Astrocyte of the cerebellum (primary cell): ENCODE measurements at places on chromosomes 12 and 14.

GRCh38 chr12:112252184-112252583, 126.8 kb downstream of the TRAFD1 start:
- peak; percentile 36 for DNase-seq

- no peak for DNase-seq
Observed at GRCh38 chr12:54590978-54591591, 2.6 kb upstream of the PPP1R1A start.

GRCh38 chr12:49893753-49894750, 9.6 kb downstream of the FAIM2 start:
- no peak for DNase-seq

DNA sequence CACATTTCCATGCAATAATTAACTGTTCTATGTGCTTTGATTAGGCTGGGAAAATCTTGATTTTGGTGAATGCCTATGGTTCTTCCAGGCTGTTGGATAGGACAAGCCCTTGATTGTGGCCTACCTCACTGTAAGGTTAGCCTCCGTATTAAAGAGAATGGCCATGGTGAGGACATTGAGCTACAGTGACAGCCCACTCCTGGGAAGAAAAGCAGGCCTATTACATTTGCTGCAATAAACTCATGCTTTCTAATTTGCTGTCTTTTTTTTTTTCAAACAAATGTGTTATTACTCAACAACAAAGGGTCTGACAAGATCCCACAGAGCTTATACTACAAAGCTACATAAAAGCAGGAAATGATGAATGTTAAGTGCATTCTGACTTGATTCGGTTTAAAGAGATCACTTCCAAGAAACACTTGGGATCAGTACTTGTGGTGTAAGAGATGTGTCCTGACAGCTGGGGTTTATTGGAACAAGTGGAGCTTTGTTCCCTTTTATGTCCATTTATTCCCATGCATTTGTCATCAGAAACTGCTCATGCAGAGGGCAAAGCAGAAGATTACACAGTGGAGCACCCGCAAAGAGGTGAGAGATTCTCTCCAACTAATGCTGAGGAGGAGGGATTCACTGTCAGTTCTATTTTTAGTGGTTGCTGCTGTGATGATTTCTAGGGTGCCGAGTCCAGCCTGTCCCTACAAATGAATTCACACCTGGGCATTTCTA, 29.1 kb upstream of the KCNK10 start:
- no peak for DNase-seq

DNA sequence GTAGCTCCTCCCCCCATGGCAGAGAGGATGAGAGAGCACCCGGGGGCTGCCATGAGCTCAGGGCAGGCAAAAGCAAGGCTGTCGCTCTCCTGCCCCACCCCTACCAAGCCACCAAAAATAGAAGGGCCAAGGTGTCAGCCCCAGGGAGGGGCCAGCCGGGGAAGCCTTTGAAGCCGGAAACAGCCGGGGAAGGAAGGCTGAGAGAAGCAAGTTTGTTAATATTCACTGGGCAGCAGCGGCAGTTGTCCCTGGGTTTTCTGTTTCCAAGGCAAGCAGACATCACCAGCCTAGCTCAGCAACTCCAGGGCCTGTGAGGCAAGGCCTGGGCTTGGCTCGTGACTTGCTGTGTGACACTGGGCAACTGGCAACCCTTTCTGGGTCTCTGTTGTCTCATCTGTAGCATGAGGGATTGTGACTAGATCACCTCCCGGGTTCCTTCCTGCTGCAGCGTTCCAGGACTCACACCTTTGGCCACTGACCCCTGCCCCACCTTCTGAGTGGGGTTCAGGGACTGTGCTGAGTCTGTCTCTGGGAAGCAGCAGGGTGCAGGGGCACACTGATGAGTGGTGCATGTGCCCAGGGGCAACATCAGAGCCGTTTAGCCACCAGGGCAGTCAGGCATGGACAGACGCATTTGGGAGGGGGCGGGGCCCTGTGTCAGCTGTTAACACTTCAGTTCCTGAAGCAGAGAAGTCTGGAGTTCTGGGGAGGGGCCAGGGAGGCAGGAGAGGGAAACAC, 24.3 kb downstream of the SYNDIG1L start:
- DNase-seq, result no peak

GRCh38 chr12:108560752-108561719, at the start of gene SART3:
Gene SART3 (minus strand): TSS chr12:108561173. CDS start chr12:108561154, 19 bp downstream.
- peak; percentile 72 for DNase-seq

DNA sequence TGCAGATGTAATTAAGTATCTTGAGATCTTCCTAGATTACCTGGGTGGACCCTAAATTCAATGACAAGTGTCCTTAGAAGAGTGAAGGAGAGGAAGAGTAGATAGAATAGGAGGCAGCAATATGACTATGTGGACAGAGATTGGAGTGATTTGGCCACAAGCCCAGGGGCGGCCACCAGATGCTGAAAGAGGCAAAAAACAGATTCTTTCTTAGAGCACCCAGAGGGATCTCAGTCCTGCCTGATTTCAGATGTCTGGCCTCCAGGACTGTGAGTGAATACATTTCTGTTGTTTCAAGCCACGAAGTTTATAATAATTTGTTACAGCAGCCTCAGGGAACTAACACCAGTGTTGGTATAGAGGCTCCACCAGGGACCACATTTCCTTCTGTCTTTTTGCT, 67.3 kb downstream of the DACT1 start:
- DNase-seq, result no peak

GRCh38 chr12:20105943-20106342, 262.4 kb upstream of the PDE3A start:
- DNase-seq, result no peak

GRCh38 chr14:51704545-51704944, 52.8 kb downstream of the FRMD6 start:
- no peak for DNase-seq

DNA sequence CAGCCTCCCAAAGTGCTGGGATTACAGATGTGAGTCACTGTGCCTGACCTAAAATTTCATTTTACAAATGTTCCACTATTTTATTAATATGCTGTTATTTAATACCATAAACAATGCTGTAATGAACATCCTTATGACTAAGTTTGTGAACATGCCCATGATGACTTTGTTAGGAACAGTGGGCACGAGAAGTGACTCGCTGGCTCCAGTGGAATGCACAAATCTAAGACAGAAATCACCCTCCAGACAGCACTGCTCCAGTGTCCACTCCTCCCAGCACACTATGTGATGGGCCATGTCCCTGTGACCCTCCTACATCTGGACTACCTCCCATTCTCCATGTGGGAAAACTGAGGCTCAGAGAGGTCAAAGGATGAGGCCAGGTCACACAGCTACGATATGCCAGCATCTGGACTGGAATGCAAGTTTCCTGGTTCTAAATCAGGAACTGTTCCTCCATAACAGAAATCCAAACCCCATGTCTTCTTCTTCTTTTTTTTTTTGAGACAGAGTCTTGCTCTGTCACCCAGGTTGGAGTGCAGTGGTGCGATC, 57.9 kb downstream of the GPR68 start:
- DNase-seq, result no peak

GRCh38 chr12:120199595-120200306, 1.2 kb downstream of the RPLP0 start:
- peak; percentile 76 for DNase-seq

- DNase-seq, result no peak
Observed at GRCh38 chr12:111276146-111276545, 92.7 kb downstream of the PHETA1 start.

GRCh38 chr14:73223049-73223448, 14.3 kb upstream of the PAPLN start:
- no peak for DNase-seq

DNA sequence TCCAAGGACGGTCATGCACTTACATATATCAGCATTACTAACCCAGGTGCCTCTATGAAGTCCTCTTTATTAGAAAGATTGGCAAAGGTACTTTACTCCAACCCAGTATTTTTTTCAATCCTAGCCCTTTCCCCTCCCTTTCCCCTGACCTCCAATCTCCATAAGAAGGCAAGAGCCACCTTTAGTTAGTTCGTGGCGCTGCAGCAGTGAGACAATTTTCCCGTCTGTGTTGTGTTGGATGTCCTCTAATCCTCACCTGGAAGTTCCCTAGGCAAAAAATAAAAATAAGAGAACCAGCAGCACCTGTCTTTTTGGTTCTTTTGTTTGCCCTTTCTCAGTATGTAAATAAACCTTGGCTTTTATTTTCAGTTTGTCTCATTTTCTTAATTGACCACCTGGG, 439.6 kb upstream of the LRFN5 start:
- DNase-seq, result no peak

DNA sequence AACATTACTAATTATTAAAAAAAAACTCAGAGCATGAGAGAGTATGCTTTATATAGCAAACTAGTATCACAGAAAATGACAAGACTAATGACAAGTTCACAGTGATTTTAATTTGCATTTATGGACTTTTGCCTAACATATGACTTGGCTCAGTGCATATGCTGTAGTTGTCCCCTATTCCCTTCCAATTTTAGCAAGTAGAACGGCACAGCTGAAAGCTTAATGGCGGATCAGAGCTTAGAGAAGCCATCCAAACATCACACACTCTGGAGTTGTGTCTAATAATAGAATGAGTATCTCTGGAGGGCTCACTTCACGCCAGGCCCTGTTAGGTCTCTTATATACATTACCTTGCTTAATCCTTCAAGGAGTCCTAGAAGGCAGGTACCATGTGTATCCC, 13.3 kb downstream of the CNIH1 start:
- no peak for DNase-seq

- DNase-seq, result peak; percentile 86
Observed at GRCh38 chr12:27870939-27871338, 90.9 kb upstream of the MANSC4 start.

DNA sequence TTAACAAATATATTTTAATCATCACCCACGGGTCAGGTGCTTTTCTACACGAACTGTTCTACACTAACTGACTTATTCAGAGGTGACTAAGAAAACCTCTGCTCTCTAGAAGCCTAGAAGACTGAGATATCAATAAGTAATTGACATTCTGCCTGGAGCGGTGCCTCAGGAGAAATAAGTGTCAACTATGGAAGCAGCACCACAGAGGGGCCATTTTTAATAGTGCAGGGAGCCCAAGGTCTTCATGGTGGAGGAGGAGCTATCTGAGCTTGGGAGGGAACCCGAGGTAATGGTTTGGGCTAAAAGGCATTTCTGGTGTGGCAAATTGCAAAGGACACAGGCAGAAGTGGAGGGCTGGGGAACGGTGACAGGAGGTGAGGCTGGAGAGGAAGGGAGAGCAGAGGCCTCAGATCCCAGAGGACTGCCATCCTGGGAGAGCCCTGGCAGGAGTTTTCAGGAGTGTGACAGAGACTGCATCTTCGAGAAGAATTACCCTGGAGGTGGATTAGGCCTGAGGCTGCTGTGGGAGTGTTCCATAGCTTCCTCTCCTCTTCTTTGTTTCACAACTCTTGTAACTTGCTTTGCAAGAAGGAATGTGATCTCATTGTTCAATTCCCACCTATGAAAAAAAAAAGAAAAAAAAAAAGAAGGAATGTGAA, 123.1 kb downstream of the NPAS3 start:
- no peak for DNase-seq

DNA sequence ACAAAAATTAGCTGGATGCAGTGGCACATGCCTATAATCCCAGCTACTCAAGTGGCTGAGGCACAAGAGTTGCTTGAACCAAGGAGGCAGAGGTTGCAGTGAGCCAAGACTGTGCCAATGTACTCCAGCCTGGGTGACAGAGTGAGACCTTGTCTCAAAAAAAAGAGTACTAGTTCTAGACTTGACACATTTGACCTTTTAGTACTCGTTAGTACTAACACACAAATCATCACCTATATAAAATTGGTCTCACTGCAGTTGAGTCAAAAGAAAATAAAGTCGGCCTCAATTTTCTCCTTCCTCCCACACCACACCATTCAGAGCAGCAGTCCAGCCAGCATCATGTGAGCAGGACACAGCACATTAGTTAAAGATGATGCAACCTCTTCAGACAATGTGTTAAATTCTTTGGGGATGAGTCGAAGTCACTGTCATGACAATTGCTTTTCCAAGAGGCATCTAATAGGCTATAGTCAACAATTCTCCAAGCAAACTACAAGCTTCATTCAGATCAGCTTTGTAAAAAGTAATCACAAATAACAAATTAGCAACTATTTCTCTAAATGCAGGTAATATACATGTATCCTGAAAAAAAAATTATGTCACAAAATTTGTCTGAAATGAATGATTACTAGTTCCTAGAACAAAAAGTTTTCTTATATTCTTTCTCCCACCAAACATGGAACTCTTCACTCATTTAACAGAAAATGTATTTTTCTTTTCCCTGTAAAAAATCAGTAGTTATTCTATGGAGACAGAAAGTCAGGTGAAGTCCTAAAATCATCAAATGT, 55.6 kb downstream of the CLIP1 start:
- DNase-seq, result peak; percentile 66

DNA sequence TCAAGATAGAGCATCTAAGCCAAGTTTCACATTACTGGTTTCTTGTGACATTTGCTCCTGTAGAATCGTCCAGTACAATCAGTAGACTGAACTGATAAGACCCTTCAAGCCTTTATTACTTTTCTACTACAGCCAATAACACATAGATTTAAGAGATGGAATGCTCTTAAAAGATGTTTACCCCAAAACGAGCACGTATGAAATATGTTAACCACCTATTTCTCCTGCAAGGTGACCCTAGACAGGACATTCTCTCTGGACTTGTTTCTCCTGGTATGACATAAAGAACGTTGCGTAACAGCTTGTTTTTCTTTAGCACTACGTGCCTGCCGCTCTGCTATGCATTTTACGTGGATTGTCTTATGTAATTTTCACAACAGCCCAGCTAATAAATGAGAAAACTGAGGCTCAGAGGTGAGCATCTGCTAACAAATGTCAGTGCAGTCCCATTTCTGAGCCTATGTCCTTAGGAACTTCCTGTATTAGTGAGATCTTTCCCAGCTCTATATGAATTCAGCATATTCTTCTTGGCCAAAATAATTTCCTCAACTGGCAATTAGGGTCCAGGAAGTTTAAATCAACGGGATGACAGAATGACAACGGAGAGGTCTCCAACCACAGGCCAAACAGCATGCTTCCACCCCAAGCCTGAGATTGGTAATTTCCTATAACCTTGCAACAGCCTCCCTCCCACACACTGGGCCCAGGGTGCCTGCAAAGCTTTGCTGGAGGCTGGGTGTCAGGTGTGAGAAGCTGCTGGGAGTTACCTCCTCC, 3.7 kb downstream of the NFKBIA start:
- DNase-seq, result no peak

GRCh38 chr14:103204852-103205540, 81.7 kb downstream of the TNFAIP2 start:
- no peak for DNase-seq
